C1 segment of cervical spinal cord (tissue), 14 donors: ENCODE measurements at places on chromosomes 3 and 15.

GRCh38 chr3:175288621-175289020 lies 429.5 kb downstream of the NAALADL2 start:
- no peak for DNase-seq

GRCh38 chr15:76939715-76940114 lies 8.2 kb downstream of the RCN2 start:
- DNase-seq = no peak

GRCh38 chr3:179446501-179446900 lies 4.8 kb downstream of the GNB4 start:
- no peak for DNase-seq

DNA sequence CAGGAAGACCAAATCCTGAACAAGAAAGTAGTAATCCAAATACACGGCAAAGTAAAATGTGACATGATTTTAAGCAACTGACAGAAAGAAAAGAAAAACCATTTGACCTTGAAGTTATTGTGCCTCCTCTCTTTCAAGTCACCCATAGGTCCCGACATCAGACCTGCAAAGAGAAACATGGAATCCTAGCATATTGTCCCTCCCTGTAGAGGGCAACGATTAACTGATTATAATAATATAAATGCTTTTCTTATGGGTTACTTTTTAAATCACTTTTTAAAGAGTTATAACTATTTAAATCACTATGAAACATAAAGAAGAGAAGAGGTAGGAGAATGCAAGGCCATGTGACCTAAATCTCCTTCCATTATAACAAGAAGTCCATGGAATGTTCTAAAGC lies 143.2 kb upstream of the LIPC start:
- no peak for DNase-seq

DNA sequence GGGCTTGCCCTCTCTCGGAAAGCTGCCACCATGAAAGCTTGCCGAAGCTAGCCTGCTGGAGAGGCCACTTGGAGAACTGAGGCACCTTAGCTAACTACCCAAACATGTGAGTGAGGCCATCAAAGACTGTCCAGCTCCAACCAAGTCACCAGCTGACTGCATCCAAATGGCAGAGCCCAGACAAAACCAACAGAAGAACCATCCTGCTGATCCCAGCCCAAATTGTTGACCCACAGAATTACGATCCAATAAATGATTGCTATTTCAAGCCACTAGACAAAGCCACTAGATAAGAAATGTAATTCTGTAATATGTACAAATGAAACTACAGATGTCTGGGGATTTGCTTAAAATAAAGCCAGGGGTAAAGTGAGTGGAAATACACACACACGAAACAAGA lies 109.8 kb upstream of the TRPM1 start:
- DNase-seq = no peak

GRCh38 chr15:81968691-81969090 lies 77.1 kb downstream of the MEX3B start:
- no peak for DNase-seq

- no peak for DNase-seq
Observed at GRCh38 chr3:119279584-119280243, 14.5 kb upstream of the ARHGAP31 start.

DNA sequence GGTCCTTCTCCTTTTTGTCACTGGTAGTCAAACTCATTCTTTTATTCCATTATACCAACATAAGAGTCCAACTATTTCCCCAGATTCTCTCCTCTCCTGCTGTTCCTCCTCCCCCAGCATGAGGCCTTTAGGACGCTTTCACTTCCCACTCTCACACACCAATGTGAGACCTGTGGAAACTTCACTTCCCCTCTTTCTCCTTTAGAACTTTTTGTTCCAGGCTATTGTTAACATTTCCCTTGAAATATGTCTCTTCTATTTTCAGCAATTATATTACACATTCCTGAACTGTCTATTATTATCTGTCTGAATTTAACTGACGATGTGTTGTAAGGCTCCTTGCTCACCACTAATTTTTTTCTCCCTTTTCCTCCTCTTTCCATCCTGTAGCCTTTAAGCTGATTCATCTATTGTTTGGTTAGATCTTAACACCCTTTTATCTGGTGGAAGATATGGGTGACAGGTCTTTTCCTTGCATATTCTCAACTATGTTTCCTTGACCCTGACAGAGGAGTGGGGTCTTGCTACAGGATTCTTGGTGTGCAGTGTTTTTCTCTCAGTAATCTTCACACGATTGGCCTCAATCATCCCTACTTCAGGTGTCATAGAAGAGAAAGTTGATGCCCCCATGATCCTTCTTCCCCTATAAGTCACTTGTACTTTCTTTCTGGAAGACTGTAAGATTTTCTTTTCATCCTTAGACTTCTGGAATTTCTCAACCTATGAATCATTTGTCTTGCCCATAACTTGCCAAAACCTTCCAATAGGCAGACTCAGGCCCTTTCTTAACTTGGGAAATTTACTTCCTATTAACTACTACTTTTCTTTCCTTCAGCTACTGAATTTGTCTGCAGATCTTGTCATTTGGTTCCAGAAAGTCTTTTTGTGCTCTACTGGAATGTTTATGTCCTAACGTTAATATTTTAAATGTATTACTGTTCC lies 5.9 kb downstream of the CYP19A1 start:
- DNase-seq = no peak

DNA sequence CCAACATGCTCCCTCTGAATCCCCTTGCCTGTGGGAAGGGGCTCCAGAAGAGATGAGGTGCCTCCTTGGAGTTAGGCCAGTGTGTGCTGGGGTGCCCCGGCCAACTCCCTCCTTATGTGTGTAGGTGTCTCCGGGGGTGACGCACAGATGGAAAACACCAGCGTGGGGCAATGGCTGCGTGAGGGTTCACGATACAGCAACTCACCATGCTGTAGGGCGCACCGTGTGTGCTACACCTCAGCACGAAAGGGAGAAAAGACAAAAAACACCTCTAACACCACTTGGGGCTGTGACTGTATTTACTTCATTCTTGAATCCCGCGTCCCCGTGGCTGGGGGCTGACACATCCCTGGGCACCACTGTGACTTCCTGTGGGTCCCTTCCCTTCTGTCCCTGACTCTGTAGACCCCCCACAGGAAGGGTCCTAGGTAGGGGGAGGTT lies 1.6 kb upstream of the CALML4 start:
- no peak for DNase-seq
